ENCODE measurements at places on chromosomes 4 and X.

DNA sequence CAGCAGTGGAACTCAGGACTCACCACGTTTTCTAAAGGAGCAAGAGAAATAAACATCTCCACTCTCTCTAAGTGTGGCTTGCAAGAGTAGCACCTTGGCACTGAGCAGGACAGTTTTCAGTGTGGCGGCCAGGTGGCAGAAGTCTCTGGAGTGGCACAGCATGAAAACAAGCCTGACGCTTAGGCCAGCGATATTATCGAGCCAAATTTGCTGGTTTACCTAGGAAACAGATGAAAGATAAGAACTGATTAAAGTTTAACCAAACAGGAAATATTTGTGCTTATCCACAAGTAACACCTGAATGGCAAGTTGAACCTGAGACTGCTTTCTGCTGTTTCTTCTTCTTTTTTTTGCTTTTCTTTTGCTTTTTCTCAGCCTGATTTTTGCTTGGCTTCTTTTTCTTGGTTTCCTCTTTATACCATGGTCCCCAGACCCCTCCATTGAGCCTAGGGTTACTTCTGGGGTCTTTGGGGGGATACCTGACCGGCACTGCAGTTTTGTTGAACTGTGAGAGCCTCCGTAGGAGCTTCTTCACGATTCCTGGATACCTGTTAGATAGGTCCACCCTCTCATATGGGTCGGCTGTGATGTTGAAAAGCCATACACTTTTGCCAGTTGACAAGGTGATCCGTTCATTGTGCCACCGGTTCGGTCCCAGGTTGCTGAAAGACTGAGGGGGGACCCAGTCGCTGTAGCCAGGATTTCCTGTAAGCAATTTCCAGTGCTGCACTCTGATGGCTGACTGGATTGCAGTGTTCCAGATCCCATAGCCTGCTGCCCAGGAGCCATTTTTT lies 77.3 kb downstream of the ARSJ start:
- DNase-seq = no peak

DNA sequence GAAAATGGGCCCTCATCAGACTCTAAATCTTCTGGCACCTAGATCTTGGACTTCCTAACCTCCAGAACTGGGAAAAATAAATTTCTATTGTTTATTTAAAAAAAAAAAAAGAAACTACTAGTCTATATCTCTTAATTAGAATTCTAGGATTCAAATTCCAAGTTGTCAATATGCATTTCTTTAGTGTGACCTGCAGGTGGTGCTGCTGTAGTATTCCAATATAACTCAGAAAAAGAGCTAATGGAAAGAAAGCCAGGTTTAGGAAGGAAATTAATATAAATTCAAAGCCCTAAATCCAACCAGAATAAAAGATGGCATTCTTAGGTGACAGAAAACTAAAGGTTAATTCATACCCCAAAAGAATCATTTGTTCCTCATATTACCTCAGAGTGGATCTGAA lies 80.0 kb upstream of the NALF2 start:
- no peak for DNase-seq

DNA sequence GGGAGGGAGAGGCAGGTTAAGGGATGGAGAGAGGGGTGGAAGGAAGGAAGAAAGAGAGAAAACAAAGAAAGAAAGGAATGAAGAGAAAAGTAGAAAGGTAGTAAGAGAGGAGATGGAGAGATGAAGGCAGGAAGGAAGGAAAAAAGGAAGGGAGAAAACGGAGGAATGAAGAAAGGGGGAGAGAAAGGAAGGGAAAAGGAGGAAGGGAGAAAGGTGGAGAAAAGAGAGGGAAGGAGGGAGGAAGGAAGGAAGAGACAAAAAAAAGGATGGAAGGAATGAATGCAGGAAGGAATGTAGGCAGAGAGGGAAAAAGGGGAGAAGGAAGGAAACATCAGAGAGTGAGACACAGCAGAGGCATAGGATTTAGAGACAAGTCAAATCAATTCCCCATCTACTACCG lies 68.2 kb downstream of the DKK2 start:
- DNase-seq = no peak

DNA sequence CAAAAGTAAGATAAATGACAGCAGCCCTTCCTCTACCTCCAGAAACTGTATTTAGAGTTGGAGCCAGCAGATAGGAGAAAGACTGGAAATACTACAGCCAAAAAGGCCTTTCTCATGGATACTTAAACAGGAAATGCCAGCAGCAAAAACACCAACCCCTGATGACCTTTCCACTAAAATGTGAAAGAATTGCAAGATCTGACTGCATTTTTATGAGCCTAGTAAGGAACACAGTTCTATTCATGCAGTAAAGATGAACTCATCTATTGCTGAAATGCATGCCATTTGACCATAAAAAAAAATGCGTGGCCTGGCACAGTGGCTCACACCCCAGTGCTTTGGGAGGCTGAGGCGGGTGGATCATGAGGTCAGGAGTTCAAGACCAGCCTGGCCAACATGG lies 19.9 kb downstream of the ABCG2 start:
- DNase-seq = no peak

GRCh38 chr4:113614414-113614813 lies 147.1 kb downstream of the CAMK2D start:
- DNase-seq = no peak

GRCh38 chrX:135596495-135596894 lies 76.0 kb downstream of the INTS6L start:
- DNase-seq = peak; percentile 30

DNA sequence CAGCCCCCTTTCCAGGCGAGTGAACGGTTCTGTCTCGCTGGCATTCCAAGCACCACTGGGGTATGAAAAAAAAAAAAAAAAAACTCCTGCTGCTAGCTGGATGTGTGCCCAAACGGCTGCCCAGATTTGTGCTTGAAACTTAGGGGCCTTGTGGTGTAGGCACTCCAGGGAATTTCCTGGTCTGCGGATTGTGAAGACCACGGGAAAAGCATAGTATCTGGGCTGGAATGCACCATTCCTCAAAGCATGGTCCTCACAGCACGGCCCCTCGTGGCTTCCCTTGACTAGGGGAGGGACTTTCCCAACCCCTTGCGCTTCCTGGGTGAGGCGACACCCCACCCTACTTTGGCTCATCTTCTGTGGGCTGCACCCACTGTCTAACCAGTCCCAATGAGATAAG lies 516.8 kb upstream of the FAM241A start:
- no peak for DNase-seq

DNA sequence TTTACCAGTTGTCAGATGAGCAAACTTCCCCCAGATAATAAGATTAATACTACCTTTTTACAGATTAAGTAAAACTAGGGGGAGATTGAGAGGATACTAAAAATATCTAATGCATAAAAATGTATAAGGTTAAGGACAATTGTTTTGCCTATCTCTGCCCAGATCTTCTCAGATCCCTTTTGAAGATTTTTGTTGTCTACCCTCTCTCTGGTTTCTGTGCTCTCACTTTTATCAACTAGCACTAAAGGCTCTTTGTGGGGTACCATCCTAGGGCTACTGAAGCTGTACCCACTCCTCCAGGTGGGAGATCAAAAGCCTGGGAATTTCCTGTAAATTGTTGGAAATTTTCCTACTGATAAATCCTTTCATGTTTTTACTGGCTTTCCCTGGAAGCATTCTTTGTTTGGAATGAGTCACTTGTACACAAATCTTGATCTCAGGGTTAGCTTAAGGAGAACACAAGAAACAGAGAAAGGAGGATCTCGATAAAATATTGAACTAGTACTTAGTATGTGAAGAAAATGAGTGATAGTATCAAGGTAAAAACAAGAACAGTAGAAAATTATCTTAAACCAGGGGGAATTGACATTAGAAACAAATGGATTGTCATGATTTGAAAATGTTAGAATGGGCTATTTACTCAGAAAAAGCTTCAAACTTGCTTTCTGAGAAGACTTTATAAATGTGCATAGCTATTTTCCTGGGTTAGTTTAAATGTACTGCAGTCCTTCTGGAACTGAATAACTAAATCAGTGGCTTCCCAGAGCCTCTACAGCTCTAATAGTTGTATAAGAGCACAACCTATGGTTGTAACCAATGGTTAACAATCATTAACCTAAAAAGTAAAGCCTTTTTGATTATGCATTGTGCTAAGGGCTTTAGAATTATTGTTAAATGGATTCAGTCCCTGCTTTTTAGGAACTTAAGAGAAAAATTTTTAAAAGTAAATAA lies 679.9 kb upstream of the MAGEB2 start:
- no peak for DNase-seq

DNA sequence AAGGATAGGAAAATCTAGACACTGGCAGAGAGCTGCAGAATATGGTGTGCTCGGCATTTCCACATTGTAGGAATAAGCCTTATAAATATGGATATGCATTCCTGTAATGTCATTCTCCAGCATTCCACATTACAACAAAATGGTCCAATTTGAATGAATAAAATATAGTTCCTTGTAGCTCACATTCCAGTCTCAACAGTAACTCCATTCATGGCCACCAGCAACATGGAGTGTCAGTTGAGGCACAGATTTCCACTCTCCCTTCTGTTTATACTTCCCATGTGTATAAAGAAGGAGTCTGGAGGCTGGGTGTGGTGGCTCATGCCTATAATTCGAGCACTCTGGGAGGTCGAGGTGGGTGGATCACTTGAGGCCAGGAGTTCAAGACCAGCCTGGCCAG lies 84.5 kb downstream of the AASDH start:
- no peak for DNase-seq

DNA sequence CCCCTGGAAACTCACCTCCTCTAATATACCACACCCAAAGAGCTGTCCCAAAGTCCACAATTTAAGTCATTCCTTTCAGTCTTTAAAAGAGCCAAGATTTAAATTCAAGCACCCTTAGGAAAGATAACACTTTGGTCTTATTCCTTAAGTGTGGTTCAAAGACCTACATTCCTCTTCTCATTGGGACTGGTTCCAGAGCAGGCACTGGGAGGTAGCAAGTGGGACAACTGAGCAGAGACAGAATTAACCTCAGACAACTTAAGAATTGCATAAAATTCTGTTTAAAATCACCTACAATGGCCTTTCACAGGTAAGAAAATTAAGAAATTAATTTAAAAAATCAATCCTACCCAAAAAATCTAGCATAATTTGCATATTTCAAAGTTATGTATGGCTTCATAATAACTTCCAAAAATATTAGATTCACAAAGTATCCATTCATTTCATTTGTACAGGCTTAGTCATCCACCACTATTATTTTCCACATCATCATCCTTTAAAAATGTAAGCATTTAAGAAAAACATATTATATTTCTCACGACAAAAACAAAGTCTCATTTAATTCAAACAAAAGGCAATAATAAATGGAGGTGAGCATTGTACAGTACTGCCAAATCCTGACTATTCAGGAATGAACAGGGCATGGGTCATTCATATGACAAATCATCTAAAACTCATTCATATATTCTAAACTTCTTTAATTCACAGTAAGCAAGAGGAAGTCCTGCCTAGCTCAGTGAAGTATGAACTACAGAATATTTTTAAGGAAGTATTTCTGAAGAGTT lies 13.6 kb downstream of the PRSS12 start:
- DNase-seq = no peak

GRCh38 chr4:147842573-147842972 lies 110.7 kb downstream of the ARHGAP10 start:
- DNase-seq = no peak

GRCh38 chr4:70880739-70881138 lies 21.4 kb upstream of the MOB1B start:
- no peak for DNase-seq

GRCh38 chr4:102552781-102553180 lies 51.6 kb downstream of the NFKB1 start:
- DNase-seq = no peak

- no peak for DNase-seq
These were observed 35.3 kb upstream of the PTPN13 start for GRCh38 chr4:86558797-86559196.

- DNase-seq = no peak
These were observed 22.4 kb downstream of the GK2 start for GRCh38 chr4:79385641-79386040.

DNA sequence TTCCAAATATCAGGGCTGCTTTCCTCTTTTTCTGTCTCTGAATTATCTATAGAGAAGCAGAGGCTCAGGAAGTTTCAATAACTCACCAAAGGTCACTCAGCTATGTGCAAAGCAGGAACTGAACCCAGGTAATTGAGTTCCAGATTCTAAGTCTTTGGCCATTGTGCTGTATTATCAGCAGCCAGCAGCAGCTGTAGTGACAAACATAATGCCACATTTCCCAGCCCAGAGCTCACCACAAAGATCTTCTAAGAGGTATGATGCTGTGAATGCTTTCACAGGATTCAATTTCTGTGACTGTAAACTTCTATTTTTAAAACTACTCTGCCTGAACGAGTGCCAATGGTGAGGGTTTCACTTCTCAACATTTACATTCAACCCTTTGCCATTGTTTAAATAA lies 56.4 kb downstream of the SPOCK3 start:
- no peak for DNase-seq

GRCh38 chr4:116839826-116840225 lies 245.6 kb downstream of the TRAM1L1 start:
- DNase-seq = no peak

DNA sequence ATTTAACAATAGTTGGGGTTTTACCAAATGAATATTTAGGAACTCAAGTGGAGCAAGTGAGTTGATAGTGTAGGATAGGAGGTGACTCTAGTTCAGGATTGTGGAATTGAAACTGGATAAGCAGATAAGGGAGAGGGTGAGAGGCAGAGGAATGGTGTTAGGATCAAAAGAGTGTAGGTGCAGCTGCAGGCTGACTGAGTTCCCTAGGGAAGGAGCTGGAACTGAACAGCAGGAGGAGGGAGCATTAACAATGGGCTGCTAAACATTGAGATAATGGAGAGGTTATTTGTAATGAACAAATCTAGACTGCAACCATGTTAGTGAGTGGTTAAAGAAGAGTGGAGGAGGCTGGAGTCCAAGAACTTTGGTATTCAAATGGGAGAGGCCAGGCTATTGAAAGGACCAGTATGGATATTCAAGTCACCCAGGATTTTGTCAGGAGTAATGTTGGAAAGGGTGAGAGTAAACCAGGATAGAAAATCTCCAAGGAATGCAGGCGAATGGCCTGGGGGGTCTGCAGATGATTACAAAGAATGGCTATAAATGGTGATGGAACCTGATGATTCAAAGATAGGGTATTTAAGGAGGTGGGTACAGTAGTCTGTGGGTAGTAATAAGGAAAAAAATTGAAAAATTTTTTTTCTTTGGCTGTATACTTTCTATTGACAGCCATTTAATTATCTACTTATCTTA lies 497.1 kb upstream of the TENM3 start:
- no peak for DNase-seq

GRCh38 chr4:180617196-180617595 lies 1626.0 kb upstream of the TENM3 start:
- no peak for DNase-seq
